MCF 10A (cell line): ENCODE measurements at places on chromosomes 4 and X. TPM values are rescaled to one million over a fixed set of nuclear protein-coding genes. Genes with fewer than 3 reads are reported as not detected.

SLITRK4 gene
- 0.35 and 0.39 TPM in 2 replicates for total RNA-seq

HELT gene
- total RNA-seq, result not detected in 2 replicates

PLP1 gene
- not detected in 2 replicates for total RNA-seq

AFAP1 gene
- total RNA-seq, result 22.5 and 29.4 TPM in 2 replicates

GRCh38 chr4:151939670-151940069 lies 178.9 kb upstream of the GATB start:
- no peaks in the 10 kb centered on the region for H3K27me3 ChIP-seq
- no peak overlapping the region for H3K27ac ChIP-seq
- DNase-seq, result no peak
- no peak overlapping the region for H3K4me3 ChIP-seq
